ENCODE measurements at places on chromosomes 3 and 15.

DNA sequence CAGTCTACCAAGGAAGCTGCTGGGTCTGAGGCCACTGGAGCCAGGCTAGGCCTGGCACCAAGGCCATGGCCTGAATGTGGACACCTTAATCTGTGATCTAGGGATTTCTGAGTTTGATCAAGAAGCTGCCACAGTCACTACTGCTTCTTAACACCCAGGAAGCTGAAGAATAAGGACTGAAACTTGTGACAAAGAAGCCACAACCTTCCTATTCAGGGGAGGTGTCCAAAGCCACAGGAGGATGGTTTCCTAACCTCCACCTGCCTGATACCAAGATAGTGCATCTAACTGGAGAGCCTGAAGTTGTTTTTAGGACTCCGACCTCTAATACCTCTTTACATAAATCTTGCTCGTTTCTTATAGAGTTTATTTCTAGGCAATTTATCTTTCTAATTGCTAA, 5.5 kb upstream of the ANO10 start:
- no peak for DNase-seq

GRCh38 chr3:60048447-60048848, 998.6 kb upstream of the CFAP20DC start:
- no peak for DNase-seq

GRCh38 chr3:142608631-142609030, 12.4 kb downstream of the PLS1 start:
- DNase-seq, result no peak

DNA sequence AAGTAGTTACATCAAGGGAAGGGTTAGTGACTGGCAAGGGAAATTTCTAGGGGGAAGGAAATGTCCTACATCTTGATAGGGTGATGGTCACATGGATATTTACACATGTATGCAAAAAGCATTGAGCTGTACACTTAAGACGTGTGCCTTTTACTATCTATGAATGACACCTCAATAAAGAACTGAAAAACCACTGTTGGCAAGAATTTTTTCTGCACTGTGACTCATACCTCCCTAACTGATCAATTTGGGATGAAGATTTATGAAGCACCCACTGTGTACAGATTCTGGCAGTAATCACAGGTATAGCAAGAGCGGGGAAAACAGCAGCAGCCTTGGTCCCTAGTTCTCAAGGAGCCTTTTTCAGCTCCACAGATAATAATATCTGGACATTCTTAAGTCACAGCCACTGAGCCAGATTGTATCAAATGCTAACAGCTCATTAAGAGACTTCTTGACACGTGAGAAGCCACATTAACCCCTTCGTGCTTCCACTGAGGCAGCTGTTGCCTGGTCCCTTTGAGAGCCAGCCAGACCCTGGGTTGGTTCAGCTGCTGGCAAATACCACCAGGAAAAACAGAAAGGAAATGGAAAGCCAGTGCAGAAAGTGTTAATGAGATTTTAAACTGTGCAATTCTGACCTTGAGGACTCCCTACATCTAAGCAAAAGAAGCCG, 32.0 kb upstream of the GALNT15 start:
- no peak for DNase-seq
